Esophagus mucosa (tissue), 1 donor: ENCODE measurements at places on chromosomes 7 and 10. TPM values are rescaled to one million over a fixed set of nuclear protein-coding genes. Genes with fewer than 3 reads are reported as not detected.
A peak's percentile ranks its signal among the peaks of the same experiment; 100 is the strongest.

DNA sequence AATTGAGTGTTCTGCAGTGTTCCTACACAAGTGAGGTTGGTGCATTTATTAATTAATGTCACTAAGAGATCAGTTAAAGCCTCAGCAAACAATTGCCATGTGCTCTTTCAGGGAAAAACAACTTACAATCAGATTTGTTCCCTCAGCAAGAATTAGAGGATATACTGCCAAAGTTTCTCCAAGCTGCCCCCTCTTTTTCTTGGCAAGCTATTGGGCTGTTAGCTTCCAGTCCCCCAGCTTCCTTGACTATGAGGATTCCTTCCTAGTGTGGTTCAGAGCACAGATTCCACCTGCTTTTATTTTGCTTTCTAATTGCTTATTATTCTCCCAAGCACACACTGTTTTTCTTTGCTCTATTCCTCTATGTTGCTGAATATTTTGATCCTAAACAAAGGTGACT is 112.7 kb downstream of the RBM20 start:
- no peak for ATAC-seq

SMKR1 gene
- total RNA-seq = not detected

- ATAC-seq = peak; percentile 32
Observed at GRCh38 chr7:96182424-96183158, 139.3 kb downstream of the SLC25A13 start.

- no peak for ATAC-seq
Observed at GRCh38 chr10:44948642-44949041, 11.0 kb upstream of the RASSF4 start.

- no peak for ATAC-seq
Observed at GRCh38 chr10:37839243-37839642, 18.2 kb downstream of the ZNF248 start.

DNA sequence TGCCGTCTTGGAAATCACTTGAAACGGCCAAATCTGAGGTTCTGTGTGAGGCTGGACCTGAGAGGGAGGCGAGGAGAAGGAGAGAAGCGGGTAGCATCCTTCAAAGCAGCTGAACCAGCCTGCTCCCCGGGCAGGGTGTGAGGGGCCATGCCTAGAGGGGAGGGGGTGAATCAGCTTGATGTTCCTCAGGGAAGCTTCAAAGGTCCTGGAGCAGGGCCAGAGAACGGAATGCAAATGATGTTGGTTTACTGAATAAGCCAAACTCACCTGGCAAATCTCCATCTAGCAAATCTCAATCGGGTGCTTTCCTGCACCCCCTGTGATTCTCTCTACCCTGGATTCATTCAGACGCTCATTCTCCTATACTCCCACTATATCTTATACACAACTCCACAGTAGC is 226.9 kb downstream of the WDR11 start:
- ATAC-seq = no peak

GRCh38 chr7:100142461-100142860 is 6.3 kb upstream of the LAMTOR4 start:
- no peak for ATAC-seq

DNA sequence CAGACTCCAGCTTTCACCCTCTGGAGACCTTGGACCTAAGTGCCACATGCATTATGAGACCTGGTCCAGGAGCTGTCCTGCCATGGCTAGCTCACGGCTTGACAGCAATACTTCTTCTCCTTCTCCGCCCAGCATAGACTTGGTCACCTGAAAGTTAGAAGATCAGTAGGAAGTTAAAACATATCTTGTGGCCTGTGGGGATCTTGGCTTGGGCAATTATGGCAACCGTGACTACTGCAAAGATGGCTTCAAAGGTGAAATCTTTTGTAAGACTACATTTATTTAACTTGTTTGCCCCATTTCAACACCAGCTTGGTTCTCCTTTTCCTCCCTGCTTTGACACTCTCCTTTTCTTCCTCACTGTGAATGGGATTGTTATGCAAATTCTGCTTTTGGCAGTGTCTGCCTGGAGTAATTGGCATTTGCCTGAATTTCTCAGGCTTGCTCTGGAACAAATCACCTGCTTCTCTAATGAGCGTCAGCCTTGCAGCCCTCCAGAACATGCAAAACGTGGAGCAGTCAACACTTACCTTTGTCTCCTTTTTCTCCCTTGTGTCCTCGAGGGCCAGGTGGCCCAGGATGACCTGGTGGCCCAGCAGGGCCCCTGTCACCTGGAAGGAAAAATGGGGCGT is 53.4 kb downstream of the COL17A1 start:
- no peak for ATAC-seq

CYP3A4 gene
- total RNA-seq = 0.24 TPM

ODAD2 gene
- total RNA-seq = 0.16 TPM

DNA sequence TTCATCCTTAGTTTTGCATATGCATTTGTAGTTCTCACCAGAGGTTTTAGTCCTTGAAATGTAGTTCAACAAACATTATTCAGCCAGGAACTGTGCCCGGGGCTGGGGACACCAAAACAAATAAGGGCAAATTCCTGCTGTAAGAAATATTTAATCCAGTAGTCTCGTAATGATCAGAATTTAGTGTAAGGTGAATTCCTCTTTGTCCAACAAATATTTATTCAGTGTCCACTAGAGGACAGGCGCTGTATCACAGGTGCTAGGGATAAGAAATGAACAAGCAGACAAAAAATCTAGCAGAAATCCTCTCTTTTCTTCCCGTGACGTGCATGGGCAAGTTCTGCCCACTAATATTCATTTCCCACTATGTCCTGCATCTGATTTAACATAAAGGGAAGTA is 17.6 kb downstream of the LGI1 start:
- ATAC-seq = no peak

- no peak for ATAC-seq
Observed at GRCh38 chr7:148967032-148967372, 61.3 kb downstream of the PDIA4 start.

WEE2 gene
- total RNA-seq = not detected

DNA sequence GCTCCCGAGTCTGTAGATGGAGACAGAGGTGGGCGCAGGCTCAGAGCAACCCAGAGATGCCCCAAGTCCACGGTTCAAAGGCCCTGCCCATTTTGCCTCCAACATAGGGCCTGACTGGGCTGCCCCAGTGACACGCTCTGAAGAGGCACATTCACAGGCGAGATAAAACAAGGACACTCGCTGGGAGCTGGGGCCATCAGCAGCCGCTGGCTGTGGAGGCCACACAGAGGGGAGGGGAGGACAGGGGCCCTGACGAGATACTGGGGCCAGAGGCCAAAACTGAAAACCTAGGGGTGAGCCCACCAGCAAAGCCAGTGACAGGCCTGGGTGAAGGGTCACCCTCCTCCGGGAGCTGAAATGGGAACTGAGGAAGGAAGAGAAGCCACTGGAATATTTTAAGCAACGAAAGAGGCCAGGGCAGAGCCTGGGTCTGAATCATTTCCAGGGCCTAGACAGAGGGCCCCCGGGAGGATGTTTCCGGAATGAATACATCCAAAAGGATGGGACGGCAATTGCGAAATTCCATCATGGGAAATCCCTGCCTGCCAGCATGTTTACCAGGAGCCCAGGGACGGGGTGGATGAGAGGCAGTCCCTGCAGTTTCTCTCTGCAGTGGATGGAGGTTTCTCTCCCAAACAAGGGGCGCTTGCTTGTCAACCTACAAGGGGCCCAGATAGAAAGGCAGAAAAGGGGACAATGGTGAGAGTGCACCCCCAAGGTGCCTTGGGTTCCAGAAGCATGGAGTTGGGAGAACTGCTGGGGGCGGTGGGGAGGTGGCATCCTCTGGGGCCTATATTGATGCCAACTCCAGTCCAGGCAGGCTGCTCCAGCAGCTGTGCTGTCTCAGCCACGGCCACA is 29.0 kb upstream of the HSPA12A start:
- ATAC-seq = no peak

GRCh38 chr7:136869001-136869961 is 829 bp downstream of the CHRM2 start:
- no peak for ATAC-seq
